Heart left ventricle (tissue), 16 donors: ENCODE measurements at places on chromosomes 13 and 19.

GRCh38 chr19:19570571-19570970 is 32.5 kb downstream of the CILP2 start:
- no peak for DNase-seq

- DNase-seq, result no peak
Observed at GRCh38 chr13:43044720-43045301, 21.4 kb downstream of the DNAJC15 start.

GRCh38 chr13:89375839-89376238 is 1704.7 kb downstream of the SLITRK5 start:
- DNase-seq, result no peak

- DNase-seq, result no peak
Observed at GRCh38 chr13:26052337-26052736, 521 bp upstream of the SHISA2 start.

GRCh38 chr13:99982036-99982730 is 599 bp downstream of the ZIC2 start:
- no peak for DNase-seq

DNA sequence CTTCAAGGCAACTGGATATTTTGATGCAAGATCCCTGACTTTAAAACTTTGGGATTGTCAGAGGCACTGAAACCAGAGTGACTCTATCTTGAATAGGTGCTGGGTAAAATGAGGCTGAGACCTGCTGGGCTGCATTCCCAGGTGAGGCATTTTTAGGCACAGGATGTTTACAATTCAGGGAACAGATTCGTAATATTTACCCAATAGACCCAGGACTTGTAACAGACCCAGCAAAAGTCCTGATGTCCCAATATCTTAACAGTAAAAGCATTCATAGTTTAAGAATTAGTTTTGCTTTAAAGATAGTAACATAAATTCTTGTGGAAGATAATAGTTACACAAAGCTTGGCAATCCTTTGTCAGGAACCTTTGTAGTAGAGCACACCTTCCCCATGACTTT is 166.2 kb downstream of the FGF14 start:
- DNase-seq, result no peak

DNA sequence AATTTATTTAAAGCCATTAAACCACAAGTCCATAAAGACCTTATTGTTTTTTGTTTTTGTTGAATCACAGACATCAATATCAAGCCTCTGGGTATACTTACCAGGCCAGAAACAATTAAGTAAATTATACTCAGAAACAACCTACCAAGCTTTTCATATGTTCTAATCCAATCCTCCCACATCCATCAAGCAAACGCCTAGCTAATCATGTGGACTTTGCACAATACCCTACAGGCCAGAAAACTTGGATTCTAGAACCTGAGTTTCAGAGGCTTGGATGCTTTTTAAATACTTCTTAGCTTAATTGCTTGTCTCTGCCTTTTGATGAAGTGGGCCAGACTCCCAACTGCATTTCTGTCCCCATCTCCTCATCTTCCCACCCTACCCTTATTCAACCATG is 39.9 kb downstream of the TGDS start:
- no peak for DNase-seq

- no peak for DNase-seq
Observed at GRCh38 chr19:4454747-4455718, 2.6 kb downstream of the UBXN6 start.

DNA sequence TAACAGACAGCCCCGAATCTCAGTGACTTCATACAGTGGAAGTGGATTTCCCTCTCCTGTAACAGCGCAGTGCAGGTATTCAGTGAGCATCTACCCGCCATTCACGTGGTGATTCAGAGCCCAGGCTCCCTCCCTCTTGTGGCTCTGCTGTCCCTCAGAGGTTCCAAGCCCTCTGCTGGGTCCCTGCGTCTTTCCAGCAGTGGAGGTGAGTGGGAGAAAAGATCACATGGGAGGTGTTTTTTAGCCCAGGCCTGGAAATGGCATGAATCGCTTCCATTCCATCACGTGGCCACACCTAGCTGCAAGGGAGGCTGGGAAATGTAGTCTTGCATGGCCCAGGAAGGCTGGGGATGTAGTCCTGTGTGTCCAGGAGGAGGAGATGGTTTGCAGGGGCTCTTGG is 61.4 kb downstream of the DPF1 start:
- DNase-seq, result no peak

- no peak for DNase-seq
Observed at GRCh38 chr13:38888309-38888708, 102.3 kb downstream of the STOML3 start.

DNA sequence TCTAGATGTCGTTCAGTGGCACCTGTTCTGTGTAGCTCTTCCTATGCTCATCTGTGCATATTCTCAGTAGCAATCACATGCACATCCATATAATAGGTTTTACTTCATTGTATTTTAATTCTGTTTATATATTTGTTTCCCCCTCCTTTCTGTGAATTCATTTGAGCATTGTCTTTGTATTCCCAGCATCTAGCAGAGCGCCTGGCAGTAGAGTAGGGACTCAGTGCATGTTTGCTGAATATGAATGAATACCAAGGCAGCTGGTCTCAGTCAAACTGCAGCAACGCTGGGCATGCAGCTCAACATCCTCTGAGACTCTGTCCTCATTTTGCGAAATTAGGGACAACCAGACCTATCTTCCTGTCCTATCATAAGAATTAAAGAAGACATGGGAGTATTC is 330.1 kb downstream of the SPRY2 start:
- DNase-seq, result no peak

DNA sequence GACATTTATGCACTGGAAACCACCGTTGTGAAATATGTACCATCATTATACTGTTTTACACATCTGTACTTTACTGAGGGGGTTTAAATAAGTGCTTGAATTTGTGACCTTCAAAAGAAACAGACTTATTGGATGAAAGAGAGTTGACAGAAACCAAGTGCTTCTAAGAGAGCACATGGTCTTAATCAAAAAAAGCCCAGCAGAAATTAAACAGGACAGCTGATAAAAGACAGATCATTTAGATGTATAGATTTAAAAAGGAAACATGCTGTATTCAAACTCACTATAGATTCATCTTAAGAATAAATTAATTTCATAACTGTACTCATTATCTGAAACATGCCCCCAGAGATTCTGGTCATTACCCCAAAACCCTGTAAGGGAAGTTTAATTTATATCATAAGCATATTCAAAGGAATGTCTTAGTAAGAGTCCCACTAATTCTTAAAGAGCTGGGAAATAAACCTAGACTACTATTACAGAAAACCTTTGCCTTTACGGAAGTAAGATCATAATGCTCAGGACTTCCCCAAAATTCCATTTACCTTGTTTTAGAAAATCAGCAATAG is 421.8 kb downstream of the DCT start:
- no peak for DNase-seq

DNA sequence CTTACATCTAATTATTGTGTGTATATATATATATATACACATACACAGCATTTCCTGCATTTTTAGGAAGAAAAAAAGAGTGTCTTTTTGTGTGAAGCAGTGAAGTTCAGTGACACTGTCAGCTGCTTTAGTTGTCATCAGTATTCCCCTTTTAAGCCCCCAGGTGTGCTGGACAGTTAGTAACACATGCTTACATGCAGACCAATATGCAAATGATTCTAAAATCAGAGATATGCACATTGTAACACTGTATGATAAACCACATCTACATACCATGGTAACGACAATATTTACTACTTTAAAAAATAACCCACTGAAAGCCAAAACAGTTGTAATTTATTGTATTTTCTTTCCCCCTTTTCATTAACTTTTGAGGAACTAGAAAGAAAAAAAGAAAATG is 16.8 kb downstream of the LHFPL6 start:
- DNase-seq, result no peak

- DNase-seq, result no peak
Observed at GRCh38 chr19:45103156-45103507, 10.2 kb downstream of the PPP1R37 start.

GRCh38 chr19:30679789-30680188 is 307.6 kb downstream of the ZNF536 start:
- no peak for DNase-seq

- DNase-seq, result no peak
Observed at GRCh38 chr13:47908197-47908902, 92.7 kb downstream of the SUCLA2 start.

GRCh38 chr13:106819413-106820180 is 251.7 kb upstream of the ARGLU1 start:
- no peak for DNase-seq

DNA sequence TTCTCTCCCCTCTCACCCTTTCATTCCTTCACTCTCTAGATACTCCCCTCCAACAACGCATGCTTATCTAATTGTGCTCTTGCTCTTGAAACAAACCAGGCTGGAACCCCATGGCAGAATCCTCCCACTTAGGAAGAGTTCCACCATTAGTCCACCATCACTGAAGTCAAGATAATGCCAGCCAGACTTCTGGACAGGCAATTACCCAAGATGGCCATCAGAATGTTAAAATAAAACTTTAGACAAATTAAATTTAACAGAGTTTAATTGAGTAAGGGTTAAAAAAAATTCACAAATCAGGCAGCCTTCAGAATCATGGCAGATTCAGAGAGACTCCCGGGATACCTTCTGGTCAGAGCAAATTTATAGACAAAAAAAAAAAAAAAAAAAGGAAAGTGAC is 221.5 kb downstream of the LHFPL6 start:
- DNase-seq, result no peak

DNA sequence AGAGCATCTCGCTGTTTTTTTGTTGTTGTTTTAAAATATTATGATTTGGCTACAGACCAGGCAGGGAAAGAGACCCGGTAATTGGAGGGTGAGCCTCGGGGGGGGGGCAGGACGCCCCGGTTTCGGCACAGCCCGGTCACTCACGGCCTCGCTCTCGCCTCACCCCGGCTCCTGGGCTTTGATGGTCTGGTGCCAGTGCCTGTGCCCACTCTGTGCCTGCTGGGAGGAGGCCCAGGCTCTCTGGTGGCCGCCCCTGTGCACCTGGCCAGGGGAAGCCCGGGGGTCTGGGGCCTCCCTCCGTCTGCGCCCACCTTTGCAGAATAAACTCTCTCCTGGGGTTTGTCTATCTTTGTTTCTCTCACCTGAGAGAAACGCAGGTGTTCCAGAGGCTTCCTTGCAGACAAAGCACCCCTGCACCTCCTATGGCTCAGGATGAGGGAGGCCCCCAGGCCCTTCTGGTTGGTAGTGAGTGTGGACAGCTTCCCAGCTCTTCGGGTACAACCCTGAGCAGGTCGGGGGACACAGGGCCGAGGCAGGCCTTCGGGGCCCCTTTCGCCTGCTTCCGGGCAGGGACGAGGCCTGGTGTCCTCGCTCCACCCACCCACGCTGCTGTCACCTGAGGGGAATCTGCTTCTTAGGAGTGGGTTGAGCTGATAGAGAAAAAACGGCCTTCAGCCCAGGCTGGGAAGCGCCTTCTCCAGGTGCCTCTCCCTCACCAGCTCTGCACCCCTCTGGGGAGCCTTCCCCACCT is 183.3 kb downstream of the KDM4B start:
- no peak for DNase-seq

DNA sequence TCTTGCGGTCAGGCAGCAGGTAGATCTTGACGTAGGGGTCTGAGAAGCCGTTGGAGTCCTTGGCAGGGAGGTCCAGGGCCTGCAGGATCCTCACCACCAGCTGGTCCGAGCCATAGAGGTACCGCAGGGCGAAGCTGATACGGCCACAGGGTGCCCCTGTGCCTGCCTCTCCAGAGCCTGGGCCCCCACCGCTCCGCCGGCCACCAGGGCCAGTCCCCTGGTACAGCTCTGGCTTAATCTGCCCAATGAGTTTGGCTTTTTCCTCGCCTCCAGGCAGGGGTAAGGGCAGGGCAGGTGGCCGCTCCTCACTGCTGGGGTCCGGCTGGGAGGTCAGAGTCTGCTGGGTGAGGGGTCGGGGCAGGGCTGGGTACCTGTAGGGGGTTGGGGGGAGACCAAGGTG is 9.9 kb downstream of the SYT3 start:
- no peak for DNase-seq

DNA sequence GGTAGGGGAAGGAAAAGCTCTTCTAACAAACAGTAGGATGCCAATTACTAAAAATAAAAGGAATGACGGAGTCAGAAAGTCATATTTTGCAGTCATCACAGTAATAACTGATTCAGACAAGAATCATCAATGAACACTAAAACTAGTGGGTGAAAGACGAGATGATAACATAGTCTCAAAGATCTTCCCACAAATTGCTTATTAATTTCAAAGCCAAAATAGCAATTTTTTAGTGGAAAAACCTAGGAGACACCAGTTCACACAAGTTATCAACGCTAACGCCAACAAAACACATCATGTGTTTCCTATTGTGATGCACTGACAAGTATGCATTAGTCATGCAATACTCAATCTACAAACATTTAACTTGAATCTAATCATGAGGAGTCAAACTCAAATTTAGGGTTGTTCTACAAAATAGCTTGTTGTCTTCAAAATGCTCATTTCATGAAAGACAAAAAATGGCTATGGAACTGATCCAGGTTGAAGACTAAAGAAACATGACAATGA is 18.6 kb downstream of the ZNF233 start:
- DNase-seq, result no peak
